Cerebellar nuclear complex (tissue), 1 donor: ENCODE measurements at places on chromosomes 16 and 17.

GRCh38 chr17:5780476-5780875 is 196.2 kb upstream of the NLRP1 start:
- DNase-seq = no peak

DNA sequence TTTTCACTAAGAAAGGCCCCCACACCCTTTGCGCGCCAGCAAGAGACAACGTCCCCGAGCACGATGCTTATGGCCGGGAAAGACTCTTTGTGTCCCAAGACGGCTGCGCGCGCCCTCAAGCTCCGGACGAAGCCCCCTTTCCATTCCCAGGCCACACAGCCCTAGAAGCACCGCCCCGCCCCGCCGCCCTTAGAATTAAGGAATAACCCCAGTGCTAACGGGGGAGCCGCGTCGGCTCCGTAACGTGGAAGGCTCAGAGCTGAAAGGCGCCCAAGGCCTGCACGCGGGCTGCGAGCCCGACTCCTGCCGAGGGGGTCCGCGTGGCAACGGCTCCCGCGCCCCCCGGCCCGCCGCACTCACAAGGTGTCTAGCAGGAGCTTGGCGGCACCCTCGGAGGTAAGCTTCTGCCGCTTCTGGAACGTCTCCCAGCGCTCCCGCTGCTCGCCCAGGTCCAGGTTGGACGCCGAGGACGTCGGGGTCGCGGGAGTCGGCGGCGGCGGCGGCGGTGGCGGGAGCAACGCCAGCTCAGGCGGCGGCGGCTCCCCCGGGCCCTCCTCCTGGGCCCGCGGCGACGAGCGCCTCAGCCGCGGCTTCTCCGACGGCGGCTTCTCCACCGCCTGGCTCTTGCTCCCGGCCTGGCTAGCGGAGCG is 477 bp downstream of the CENPV start:
- DNase-seq = no peak

- DNase-seq = no peak
Observed at GRCh38 chr17:81243333-81243664, 4.2 kb downstream of the NDUFAF8 start.

- DNase-seq = no peak
Observed at GRCh38 chr17:28433721-28434120, 27.7 kb upstream of the SLC46A1 start.

GRCh38 chr16:10552281-10552680 is 28.1 kb downstream of the EMP2 start:
- no peak for DNase-seq

DNA sequence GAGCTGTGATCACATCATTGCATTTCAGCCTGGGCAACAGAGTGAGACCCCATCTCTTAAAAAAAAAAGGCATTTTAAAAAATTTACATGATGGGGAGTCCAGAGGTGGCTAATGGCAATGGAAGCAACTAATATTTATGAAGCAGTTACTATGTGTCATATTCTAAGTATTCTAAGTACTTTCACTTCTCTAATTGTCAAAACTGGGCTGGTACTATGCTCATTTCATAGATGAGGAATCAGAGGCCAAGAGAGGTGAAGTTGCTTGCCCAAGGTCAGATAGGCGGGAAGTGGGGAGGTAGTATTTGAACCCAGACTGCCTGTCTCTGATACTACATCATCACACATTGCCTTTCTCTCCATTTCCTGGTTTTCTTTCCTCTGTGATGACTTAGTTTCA is 50.7 kb downstream of the SLC5A11 start:
- no peak for DNase-seq

- no peak for DNase-seq
Observed at GRCh38 chr17:41957031-41957868, 9.3 kb upstream of the CNP start.

DNA sequence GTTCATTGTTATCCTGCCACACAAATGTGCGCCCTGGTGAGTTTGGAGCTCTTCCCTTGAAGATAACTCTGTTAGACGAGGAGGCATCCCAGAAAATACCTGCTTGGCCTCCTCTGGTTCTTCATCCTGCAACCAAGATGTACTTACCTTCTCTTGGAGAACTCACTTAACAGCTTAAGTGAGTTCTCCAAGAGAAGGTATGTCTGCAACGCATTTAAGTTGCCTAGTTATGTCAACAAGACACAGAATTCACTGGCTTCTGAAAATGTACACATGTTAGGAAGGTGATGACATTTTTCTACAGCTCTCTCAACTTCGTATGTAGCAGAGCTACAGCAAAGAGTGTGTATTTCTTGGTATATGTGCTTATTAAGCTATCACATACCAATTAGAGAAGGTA is 78.6 kb upstream of the NOG start:
- no peak for DNase-seq

DNA sequence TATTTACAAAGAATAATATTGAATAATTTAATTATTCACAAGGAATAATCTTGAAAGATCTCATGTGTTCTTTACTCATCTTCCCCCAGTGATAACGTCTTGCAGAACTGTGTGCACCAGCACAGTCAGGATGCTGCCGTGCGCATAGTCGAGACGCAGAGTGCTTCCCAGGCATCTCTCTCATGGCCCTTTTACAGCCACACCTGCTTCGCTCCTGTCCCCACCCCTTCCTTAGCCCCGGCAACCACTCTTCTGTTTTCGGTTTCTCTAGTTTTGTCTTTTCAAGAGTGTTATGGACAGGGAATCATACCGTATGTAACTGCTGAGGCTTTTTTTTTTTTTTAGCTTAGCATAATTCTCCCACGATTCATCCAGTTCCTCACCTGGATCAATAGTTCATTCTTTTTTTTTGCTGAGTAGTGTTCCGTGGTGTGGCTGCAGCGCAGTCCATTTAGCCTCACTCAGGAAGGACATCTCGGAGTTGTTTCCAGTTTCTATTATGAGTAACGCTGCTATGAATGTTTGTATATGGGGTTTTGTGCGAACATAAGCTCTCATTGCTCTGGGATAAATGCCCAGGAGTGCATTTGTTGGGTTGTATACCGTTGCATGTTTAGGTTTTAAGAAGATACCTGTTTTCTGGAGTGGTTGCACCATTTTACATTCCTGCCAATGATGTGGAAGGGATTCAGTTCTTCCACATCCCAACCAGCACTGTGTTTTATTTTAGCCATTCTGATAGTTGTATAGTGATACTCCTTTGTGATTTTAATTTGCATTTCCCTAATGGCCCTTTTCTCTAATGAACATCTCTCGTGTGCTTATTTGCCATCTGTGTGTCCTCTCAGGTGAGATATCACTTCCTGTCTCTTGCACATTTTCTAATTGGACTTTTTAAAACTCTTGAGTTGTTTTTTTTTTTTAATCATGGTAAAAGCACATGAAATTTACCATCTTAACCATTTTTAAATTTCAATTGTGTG is 47.6 kb downstream of the SEC14L1 start:
- no peak for DNase-seq

GRCh38 chr17:81251094-81251708 is 12.1 kb downstream of the NDUFAF8 start:
- DNase-seq = no peak

DNA sequence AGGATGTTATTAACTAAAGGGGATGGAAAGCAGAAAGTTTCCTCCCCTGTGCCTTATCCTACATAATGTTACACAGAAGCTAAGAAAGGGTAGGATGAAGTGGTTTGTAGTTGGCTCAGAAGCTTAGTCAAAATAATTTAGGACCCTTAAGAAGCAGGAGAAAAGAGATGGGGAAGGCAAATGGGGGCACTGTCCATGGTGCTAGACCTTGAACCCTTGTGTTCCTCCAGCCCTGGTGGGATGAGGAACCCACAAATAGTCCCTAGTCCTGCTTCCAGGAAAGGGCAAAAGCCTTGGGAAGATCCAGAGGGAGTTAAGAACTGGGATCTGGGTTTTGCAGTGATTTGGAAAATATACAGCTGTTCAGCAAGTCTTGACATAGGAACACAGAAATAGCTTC is 54.5 kb downstream of the SLC5A11 start:
- no peak for DNase-seq
